ENCODE measurements at places on chromosomes 7 and 10. TPM values are rescaled to one million over a fixed set of nuclear protein-coding genes. Genes with fewer than 3 reads are reported as not detected.

GRCh38 chr10:124904796-124905195, 37.1 kb upstream of the ZRANB1 start:
- DNase-seq, result no peak

DNA sequence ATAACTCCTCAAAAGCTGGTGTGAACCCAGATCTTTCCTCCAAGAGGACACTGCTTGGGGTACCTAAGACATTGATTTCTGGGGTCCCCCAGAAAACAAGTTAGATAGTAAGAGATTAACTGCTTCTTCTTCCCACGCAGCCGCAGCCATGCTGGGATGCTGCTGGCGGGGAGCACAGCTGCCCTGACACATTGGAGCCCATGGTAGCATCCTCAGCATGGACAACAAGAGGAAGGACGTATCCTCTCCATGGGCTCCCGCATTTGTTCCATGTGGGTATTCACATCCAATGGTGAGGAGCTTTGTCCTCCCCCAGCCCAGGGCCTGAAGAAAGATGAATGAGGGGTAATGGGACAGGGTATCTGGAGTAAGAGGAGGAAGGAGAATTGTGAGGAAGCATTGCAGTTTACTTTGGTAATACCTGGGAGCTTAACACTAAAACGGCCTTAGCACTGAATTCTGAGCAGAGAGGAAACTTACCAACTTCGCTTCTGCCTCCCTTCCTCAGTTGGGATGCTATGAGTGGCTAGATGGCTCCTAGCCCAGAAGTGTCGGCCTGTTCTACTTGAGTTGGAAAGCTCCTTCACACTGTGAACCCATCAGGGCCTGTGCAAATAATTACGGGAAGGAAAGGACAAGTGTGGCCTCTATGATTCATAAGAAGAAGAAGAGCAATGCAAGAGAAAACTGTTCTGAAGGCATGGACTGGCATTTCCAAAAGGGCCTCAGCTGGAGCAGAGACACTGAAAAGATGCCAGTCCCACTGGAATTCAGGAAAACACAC, 43.9 kb downstream of the C10orf120 start:
- no peak for DNase-seq

- no peak for DNase-seq
These were observed 128.5 kb upstream of the COL1A2 start for GRCh38 chr7:94266238-94266644.

DNA sequence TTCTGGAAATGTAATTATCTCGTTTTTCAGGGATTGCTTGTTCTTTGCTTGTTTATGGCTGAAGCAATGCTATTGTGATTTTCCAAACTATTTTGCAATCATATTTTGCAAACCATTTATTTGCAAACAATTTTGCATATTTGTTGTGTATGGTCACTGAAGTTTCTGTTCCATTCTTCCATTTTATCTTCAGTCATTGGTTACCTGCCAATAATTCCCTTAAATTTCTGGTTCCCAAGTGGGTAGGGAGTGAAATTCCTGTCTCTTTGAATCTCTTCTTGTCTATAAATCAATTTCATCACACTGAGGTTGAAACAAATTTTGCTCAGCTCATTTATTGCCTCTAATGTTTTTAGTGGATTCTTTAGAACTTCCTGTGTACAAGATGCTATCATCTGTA, 401.7 kb upstream of the VWC2 start:
- DNase-seq, result no peak

The DGKI gene
- polyA plus RNA-seq, result 0.68 TPM

The ODAD2 gene
- 0.62 TPM for polyA plus RNA-seq

The UCMA gene
- polyA plus RNA-seq, result 0.95 TPM
